ENCODE measurements at places on chromosomes 5 and 9.

GRCh38 chr5:164422400-164422799 is 917.0 kb downstream of the MAT2B start:
- ATAC-seq = no peak

GRCh38 chr5:83146441-83146840 is 69.1 kb downstream of the XRCC4 start:
- no peak for ATAC-seq

DNA sequence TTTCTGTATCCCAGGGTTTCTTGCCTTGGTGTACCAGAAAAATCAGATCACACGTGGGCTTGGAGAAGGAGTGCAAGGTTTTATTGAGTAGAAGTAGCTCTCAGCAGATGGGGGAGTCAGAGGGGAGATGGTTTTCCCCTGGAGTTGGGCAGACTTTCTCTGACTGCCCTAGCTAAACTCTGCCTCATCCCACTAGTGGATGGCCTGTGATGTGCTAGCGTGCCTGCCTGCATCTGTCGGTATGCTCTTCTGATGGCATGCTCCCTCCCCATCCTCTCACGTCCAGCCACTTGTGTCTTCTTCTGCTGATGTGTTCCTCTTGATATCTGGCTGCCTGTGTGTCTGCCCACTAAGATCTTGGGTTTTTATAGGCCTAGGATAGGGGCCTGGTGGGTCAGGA is 616.1 kb upstream of the RGMB start:
- no peak for ATAC-seq

DNA sequence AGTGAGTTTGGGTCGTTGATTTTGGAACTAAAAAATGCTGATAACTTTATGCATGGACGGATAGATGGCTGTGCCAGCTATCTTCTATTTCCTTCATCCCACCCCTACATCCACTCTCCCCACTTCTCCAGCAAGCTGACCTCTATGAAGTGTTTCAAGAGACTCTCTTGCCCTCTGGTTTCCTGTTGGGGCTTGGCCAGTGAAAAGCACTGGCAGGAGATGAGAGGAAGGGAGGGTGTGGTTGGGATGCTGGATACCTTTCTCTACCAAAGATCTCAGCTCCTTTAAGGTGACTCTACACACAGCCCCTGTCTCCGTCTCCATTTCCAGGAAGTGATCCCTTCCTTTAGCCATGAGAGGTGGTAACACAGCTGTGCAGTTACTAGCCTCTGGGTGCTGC is 30.0 kb upstream of the JMY start:
- no peak for ATAC-seq

- no peak for ATAC-seq
These were observed 77.8 kb downstream of the SECISBP2 start for GRCh38 chr9:89395931-89396710.

- ATAC-seq = no peak
These were observed 41.6 kb upstream of the PITX1 start for GRCh38 chr5:135075621-135076020.
